A673 (cell line): ENCODE measurements at places on chromosomes 2 and 18.

DNA sequence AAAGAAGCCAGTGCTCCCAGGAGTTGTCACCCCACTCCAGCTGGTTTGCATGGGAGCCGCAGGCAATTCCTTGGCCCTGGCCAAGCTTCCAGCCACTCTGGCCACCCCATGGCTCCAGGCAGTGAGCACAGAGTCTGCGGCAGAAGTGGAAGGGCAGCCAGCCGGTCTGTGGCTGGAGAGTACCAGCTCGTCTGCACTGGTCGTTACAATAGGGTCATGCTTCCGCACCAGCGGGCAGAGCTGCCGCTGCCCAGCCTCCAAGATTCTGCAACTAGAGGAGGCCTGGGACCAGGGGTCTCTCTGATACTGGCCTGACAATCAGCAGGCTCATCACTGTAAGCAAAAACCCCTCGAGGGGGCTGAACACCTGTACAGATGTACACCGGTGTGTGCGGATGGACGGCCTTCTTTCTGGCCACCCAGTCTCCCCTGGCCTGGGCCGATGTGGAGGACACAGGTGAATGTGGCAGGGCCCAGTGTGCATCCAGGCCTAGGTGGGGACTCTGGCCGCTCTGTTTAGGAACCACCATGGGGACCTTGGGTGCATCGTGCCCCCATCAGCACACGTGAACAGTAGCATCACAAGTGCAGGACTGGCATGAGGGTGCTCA is 51.9 kb upstream of the ODC1 start:
- no peak for DNase-seq

- DNase-seq, result peak; percentile 49
Observed at GRCh38 chr2:56749152-56749752, 565.5 kb downstream of the CCDC85A start.

- no peak for DNase-seq
Observed at GRCh38 chr2:22281033-22281432, 1103.9 kb upstream of the KLHL29 start.

DNA sequence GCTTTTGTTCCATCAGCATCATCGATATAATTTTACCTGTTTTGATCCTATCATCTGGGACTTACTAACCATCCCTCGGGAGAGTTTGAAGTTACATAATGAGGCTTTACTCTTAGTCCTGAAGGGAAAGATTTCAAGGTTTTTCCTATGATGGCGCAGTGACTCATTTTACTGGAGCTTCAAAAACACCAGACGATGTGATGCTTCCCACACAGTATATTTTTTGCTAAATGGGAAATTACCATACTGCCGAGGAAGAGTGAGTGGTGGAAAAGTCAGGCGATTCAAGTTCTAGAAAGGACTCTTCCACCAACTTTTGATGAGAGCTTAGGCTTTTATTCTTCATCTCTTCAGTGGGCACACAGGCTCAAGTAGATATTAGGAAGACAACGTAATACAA is 44.6 kb upstream of the GCG start:
- no peak for DNase-seq

GRCh38 chr2:148642891-148643416 is 1.6 kb upstream of the EPC2 start:
- no peak for DNase-seq

DNA sequence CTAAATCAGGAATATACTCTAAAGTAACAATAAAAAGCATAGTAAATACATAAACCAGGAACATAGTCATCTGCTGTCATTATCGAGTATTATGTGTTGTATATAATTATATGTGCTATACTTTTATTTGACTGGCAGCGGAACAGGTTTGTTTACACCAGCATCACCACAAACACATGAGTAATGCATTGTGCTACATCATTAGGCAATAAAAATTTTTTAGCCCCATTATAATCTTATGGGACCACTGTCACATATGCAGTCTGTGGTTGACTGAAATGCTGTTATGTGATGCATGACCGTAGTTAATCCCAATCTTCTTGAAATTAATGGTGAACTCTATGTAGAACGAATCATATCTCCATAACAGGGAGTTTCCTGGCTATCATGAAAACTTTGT is 136.7 kb upstream of the ZFP36L2 start:
- no peak for DNase-seq

DNA sequence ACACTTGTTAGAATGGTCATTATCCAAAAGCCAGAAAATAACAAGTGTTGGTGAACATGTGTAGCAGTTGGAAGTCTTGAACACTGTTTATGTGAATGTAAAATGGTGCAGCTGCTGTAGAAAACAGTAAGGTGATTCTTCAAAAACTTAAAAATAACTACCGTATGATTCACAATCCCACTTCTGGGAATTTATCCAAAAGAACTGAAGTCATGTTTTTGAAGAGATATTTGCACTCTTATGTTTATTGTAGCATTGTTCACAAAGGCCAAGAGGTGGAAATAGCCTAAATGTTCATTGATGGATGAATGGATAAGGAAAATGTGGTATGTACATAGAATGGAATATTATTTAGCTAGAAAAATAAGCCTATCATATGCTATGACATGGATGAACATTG is 6.3 kb upstream of the SPP2 start:
- no peak for DNase-seq

DNA sequence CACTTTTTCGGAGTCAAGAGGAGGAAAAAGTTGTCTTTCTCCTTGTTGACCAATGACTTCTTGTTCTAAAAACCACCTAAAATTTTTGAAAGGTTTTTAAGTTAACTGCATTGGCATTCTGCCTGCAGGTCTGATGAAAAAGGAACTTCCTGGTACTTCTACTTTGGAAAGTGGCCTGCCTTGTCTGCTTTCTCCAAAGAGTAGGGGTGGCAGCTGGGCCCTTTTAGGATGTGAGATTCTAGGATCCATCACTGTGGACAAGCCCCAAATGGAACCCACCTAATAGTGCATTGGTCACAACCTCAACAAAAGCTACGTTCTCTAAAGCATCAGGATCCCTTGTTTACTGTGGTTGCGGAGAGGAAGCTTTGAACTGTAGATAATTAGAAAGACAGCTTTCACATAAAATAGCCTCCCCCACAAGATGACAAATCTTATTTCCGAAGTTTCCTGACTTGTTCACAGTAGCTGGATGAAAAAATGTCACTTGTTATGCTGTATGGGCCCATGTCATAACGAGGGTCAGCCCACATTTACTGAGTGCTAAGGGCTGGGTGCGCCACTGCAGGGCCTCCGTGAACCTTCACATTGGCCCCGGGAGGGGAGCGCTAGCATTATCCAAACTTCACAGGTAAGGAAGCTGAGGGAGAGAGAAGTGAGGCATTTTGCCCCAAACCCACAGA is 17.4 kb downstream of the ASPRV1 start:
- no peak for DNase-seq

- DNase-seq, result no peak
Observed at GRCh38 chr2:94871226-94872087, at the start of gene TEKT4. TEKT4 (plus strand) TSS chr2:94871430; CDS start chr2:94871580, 150 bp downstream.

- DNase-seq, result no peak
Observed at GRCh38 chr2:53739032-53739431, 28.6 kb upstream of the CHAC2 start.

DNA sequence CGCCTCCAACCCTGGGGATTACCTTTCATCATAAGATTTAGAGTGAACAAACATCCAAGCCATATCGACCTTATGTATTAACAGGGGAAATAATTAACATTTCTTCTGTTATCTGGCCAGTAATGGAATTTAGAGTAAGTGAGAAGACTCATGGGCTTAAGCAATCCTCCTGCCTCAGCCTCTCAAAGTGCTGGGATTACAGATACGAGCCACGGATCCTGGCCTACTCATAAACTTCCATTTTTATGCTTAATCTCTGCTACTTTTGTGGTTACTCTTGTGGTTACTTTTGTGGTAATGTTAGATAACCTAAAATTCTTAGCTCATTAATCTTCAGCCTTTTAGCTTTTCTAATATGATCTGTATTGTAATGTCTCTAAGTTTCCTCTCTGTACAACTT is 159.3 kb upstream of the SLC8A1 start:
- no peak for DNase-seq

- DNase-seq, result peak; percentile 86
Observed at GRCh38 chr2:218995972-218996711, 2.9 kb upstream of the CRYBA2 start.

DNA sequence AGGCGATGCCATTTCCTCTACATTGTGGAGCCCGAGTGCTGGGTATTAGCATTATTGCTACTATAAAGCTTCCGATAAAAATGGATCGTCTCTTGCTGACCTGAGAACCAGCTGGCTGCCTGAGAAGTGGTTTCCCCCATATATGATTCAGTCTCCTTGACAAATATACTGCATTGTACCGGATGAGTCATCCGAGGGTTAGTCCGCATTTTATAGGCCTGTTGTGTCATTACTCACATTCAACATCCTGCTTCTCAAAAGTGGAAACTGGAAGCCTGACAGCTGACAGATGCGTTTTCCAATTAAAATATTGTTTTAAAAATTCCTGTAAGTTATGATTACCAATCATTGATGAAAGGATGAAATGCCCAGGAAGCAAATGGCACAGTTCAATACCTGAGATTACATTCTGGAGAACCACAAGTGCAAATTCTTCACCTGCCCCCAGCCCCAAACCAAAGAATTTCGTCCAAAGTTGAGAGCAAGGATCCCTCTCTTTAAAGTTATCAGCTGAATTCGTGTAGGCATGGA is 65.7 kb downstream of the SPRED2 start:
- DNase-seq, result peak; percentile 93

DNA sequence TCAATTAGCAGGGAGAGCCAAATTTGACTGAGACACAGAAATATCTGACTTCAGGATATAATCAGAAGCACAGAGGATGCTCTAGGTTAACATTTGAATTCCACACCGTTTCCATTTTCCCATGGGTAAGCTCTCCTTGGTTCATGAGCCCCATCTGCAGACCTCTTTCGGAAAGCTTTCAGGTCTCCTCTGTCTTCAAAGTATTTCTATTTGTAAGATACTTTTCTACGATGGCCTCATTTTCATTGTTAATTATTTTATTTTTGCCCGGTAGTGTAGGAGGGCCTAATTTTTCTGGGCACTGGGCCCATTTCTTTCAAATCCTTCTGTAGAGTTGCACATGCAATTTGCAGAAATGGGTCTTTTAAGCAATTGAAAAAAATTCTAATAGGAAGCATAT is 53.8 kb downstream of the LRPPRC start:
- DNase-seq, result peak; percentile 44

DNA sequence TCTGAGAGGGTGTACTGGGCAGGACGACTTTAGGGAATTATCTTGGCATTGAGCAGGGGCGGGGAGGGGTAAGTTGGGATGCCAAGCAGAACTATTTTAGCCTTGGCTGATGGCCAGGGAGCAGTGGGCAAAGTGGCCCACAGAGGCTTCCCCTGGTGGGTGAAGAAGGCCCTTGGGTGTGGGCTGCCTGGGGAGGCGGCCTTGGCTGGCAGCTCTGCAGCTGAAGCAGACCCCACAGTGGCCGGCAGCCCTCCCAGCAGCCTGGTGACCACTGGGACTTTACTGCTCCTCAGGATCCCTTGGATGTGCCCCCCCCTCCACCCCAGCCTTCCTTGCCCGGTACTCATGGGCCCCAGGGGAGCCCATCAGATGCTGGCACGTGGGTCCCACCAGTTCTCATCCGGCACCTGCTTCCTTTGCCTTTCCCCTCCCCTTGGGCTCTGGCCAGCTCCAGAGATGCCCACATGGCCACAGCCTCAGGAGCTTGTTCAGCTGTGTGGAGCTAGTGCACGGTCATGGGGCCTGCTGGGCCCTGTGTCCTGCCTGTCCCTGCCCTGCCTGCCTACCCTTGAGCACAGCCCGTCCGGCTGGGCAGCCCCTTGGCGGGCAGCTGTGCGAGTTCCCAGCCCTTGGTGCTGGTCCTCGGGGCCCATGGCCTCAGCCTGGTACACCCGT is 122.1 kb upstream of the HS6ST1 start:
- no peak for DNase-seq

- no peak for DNase-seq
Observed at GRCh38 chr2:223654384-223654915, 52.3 kb upstream of the SCG2 start.

DNA sequence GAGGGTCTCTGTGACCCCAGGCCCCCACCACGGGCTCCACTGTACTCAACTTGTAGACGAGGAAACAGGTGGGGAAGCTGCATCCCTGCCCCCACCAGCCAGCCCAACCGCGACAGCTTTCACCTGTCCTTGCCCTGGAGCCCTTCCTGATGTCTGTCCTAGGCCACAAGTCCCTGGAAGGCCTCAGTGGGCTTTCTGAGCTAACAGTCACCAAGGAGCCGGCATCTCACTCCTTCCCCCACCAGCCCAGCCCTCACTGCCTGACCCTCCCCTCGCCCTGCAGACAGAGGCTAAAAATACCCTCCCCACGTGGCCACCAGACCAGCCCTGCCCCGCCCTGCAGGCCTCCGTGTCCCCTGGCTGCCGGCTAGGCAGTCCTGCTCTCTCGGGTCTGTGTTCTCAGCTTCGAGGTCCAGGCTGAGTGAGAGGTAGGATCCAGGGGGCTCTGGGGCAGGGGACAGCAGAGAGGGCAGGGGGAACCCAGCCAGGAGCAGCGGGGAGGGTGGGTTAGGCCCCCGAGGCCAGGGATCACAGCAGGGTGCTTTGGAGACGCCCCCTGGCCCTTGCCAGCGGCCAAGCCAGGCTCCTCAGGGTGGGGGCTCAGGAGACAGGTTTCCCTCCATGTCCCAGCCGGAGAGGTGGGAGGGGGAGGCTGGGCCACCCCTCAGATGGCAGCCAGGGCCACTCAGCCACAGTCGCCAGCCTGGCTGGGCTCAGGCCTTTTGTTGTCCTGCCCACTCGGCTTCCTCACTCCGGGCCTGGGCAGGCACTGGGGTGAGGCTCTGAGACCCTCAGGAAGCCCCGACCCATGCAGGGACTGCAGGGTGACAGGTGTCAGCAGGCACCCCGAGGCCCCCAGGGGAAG is at the start of gene KLHL30:
KLHL30 (plus strand) TSS at position 338 of the 865 bp plus-strand sequence. CDS start 2,087 bp downstream, outside the sequence.
- no peak for DNase-seq

DNA sequence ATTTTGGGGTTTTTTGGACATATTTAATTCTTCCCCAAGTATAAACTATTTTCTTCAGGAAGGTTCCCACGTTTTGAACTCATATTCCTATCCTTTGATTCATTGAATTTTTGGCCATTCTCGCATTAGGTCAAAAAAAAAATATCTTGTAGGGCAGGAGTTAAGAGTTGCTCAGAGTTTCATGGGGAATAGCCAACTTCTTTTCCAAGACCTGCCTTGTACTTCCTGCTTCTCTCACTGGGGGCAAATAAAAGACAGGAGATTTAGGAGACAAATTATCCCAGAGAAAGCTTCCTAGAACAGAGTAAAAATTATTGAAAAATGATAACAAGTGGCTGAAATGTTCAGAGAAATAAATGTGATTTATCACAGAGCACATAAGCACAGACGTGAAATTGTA is 55.2 kb upstream of the BCL11A start:
- no peak for DNase-seq

DNA sequence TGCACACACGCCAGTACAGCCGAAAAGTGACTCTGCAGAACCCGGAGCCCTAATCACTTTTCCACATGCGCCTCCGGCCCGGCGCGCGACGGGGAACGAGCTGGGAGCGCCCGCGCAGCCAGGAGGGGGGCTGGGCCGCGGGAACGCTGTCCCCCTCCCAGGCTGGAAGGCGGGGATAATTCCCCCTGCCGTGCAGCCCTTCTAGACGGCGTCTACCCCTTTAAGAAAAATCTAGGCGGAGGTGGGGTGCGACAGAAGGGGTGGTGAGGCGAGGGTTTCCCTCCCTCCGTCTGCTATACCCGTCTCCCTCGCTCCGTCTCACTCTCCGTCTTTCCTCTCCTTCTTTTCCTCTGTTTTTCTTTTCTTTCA is 2.4 kb downstream of the CYP26B1 start:
- peak; percentile 62 for DNase-seq

GRCh38 chr2:74944987-74945787 is 13.3 kb upstream of the POLE4 start:
- DNase-seq, result no peak

- DNase-seq, result no peak
Observed at GRCh38 chr2:68748568-68748967, 14.0 kb downstream of the ARHGAP25 start.

GRCh38 chr18:457140-457519 is 43.4 kb downstream of the COLEC12 start:
- DNase-seq, result peak; percentile 94
